ENCODE measurements at places on chromosomes 5 and 9.
A peak's percentile ranks its signal among the peaks of the same experiment; 100 is the strongest.

GRCh38 chr5:32538031-32538547 is 47.3 kb upstream of the SUB1 start:
- peak; percentile 61 for DNase-seq

GRCh38 chr9:93270976-93271375 is 87.0 kb downstream of the WNK2 start:
- DNase-seq, result no peak

DNA sequence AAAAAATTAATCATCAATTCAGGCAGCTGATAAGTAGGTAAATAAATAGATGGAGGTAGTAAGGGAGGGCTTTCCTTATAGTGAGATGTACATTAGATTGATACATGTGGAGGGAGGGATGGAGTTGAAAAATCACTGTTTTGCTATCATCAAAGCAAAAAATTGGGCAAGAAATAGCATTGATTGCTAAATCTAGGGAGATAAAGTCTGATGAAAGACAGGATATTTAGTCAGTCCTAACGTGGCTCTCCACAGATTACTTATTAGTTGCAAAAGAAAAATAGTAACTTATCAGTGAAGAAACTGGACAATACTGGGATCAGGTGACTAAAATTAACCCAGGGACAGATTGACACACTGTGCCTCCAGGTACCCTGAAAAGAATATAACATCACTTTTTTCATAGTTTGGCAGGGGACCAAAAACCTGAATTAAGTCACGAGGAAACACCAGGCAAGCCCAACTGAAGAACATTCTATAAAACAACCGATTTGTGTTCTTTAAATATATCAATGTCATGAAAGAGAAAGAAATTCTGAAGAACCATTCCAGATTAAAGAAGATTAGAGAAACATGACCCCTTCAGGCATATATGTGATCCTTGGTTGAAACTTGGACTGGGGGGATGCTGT is 27.1 kb upstream of the GOLPH3 start:
- no peak for DNase-seq

DNA sequence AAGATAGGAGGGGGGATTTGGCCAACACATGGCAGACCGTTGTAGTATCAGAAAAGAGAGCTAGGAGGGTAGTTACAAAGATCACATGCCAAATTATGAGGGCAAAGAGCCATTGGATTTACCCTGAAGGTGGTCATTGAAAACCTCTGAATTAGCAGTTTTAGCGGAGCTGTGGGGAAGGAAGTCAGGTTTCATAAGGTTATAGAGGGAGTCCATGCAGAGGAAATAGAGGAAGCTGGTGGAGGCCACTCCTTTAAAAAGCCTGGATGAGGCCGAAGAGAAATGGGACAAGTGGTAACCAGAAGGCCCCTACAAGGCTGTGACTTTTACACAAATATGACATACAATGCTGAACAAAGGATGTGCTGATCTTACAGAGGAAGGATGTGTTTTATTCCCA is 13.2 kb downstream of the DOCK8 start:
- no peak for DNase-seq

DNA sequence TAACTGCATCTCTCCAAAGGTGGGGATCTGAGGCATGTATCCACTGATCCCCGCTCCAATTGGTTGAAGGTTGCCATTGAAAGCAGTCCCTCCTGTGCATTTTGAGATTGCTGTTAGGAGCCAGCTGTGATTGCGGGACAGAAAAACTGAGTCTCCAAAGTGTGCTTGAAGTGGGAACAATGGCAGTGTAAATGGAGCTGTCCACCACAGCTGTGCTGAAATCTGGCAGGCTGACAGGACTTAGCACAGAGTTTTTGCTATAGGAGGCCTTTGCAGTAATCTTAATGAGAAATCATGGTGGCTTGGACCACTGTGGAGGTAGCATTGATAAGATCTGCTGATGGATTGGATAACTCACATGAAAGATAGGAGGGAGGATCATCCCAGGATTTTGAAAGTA is 3.3 kb downstream of the RNF20 start:
- peak; percentile 31 for DNase-seq

GRCh38 chr5:142201471-142201887 is 92.9 kb downstream of the NDFIP1 start:
- no peak for DNase-seq

DNA sequence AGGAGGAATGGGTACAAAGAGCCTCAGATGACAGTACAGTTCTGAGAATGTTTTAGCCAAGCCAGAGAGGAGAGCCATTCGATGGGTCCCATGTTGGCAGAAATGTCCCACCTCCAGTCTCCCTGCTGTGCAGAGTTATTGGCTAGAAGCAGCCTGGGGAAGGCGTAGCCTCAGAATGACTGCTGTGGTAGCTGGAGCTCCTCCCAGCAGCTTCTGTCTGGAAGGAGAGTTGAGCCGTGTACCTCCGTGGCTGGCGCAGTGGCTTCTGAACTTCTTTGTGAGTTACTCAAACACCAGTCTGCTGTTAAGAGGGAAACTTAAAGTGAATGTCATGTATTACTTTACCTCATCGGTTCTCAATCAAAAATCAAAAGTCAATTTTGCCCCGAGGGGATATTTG is 193.3 kb upstream of the SNX2 start:
- DNase-seq, result no peak

DNA sequence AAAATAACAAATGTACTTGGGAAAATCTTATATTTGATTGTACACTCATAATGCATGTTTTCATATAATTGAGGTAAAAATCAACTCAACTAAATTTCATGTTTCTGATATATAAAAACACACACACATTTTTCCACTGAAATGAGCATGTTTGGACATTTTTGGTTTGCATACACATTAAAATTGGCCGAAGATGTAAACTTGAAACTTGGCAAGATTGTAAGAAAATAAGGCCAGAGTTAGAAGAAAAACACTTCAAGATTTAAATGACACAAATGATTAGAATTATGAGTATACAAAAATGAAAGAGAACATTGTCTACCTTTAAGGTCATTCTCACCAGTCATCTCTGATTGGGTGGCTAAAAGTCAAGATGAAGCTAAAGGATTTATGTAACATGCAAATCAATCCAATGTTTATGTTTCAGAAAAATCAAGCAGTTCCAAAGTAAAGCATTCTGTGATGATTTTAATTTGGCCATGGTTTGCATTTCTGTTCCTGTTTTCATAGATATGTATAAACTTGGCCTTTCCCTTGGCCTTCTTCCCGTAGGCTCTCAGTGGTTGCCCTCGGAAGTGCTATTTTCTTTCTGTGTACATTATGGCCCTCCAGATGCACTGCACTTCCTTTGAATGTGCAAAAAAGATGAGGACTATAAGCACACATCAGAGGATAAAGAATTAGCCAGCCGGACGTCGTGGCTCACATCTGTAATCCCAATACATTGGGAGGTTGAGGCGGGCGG is 1105.4 kb upstream of the DMAC1 start:
- no peak for DNase-seq

DNA sequence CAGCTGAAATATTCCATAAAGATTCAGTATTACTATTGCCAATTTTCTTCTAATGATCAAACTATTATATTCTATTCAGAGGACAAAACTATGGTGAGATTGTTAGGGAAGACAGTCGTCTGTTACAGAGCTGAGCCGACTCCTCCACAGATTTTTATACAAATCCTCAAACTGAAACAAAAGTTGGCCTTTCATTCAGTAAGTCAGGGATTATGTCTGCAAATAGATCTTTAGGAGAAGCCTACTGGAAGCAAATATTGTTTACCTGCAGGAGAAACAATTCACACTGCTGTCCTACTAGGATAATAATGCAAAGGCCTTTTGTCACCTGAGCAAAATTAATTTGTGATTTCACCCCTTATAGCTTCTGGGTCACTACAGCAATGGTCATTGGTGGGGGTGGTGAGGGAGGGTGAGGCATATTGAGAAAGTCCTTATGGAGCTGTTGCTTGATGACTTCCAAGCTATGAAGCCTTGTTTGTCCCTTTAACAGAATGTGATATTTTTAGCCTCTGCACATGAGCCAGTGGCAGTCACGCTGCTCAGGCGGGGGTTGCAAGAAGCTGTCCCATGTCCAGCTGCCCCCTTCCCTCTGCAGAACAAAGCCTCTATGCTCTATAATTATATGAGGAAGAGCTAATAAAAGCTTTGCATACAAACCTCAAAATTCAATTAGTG is 200.5 kb upstream of the KLF9 start:
- DNase-seq, result no peak

- DNase-seq, result peak; percentile 58
Observed at GRCh38 chr5:176817841-176818377, 7.5 kb downstream of the UNC5A start.

GRCh38 chr9:89175828-89176261 is 2.8 kb downstream of the SHC3 start:
- DNase-seq, result no peak

GRCh38 chr9:123426406-123426805 is 70.4 kb downstream of the CRB2 start:
- DNase-seq, result no peak

GRCh38 chr9:113612828-113613227 is 149.3 kb downstream of the RGS3 start:
- no peak for DNase-seq

- no peak for DNase-seq
Observed at GRCh38 chr5:34618371-34619065, 37.6 kb upstream of the RAI14 start.

DNA sequence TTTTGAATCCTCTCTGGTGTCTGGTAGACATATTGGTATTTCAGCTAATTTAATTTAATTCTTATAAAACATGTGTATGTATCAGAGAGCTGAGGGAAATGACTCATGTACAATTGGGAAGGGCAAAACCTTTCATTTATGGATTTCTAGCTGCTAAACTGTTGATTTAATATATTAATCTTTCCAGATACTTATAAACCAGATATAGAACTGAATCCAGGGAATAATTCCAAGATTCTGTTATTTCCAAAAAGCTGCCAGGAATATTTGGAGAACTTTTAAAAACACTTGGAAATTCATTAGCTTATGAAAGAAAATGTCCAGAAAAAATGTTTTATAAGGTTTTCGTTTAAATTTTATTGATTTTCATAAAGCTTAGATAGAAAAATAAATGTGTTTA is 295.5 kb downstream of the YTHDC2 start:
- DNase-seq, result no peak

GRCh38 chr5:172015346-172015745 is 8.9 kb upstream of the FBXW11 start:
- DNase-seq, result no peak

- no peak for DNase-seq
Observed at GRCh38 chr5:51377151-51378060, 5.8 kb upstream of the ISL1 start.

DNA sequence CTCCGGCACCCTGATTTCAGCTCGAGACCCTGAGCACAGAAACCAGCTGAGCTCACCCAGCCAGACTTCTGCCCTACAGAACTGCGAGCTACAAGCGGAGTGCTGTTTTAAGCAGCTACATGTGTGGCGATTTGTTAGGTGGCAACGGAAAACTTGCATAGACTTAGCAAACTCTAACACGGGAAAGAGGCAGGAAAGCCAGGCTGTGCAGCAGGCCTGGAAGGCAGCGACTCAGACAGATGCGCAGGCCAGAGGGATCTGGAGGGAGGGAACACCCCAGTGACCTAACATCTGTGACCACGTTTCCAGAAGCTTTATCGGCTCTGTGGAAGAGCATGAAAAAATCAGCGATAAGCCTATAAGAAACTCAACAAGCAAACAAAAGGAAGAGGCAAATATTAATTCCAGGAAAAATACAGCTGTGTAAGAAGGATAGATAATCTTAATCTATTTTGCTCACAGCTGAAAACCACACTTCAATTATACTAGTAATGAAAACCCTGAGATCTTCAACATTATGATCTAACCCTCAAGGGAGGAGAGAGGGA is 11.0 kb downstream of the UBAC1 start:
- no peak for DNase-seq

- DNase-seq, result no peak
Observed at GRCh38 chr5:80777347-80778287, 122.8 kb upstream of the DHFR start.

- DNase-seq, result no peak
Observed at GRCh38 chr9:2879803-2880202, 35.9 kb upstream of the PUM3 start.

DNA sequence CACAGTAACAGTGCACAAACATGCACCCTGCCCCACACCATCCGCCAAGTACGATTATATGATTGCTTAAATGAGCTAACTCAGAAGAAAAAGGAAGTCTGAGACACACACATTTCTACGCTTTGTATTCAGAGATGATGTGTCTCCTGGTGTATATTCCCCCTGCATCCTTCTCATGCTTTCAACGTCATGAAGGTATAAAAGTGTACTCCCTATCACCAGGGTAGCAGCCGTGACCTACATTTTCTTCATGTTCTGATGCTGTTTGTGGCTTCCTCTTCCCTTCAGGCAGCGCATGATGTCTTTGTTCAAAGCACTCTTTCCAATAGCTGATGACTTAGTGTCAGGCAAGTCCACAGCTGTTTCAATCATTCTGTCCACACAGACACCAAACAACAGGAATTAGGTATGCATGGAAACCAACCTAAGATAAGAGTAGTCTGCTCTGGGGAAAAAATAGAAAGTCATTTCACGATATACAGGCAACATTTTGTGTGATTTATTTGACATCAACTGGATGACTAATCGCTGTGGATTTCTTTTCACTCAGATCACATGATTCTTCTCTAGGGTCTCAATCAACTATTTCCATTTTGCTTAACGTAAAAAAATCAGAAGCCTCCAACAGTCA is 269.4 kb upstream of the PTGER4 start:
- peak; percentile 67 for DNase-seq

GRCh38 chr9:8436786-8437185 is 637.2 kb upstream of the DMAC1 start:
- no peak for DNase-seq

- DNase-seq, result no peak
Observed at GRCh38 chr9:118395415-118395814, 691.2 kb downstream of the TLR4 start.

GRCh38 chr5:94309141-94309540 is 309.3 kb downstream of the KIAA0825 start:
- no peak for DNase-seq

DNA sequence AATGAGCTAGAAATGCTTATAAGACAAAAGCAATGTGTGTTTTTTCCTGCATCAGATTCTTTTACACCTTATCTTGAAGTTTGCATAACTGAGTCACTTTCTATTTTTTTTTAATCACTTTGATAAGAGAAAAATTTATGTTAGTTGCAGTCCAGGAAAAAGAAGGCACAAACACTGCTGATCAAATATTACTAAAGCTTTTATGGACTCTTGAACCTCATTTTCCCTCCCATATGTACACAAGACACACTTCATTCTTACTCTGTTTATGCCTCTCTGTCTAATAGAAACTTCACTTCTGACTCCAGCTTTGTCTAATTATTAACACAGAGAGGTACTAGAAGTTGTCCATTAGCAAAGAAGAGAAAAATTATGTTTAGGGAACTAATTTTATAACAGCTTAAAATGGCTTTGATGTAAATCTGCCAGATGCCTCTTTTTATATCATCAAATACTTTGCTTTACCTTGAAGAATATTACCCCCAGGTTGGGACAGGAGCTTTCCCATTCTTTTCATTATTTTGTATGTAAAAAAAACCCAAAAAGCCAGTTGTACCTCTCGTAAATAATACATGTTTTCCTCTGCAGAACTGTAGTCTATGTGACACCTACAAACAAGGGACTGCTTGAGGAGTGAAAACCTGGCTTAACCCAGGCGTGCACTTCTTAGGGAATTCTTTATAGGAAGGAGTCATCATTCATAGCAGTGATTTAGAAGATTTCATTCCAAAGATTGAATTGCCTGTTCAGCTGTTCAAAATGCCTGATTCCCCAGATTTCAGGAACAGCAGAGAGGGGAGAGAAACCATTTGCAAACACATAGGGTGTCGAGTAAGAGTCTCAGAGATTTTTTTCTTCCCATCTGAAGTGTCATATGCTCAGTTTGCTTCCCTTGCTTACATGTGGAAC is 72.6 kb downstream of the DAPK1 start:
- DNase-seq, result no peak

Measured in stimulated activated CD4-positive, alpha-beta T cell treated with anti-CD3 and anti-CD28 coated beads, Interleukin-15, amount 100 ng/mL, for 24 hours (primary cell).